ENCODE measurements at places on chromosomes 13 and 19. TPM values are rescaled to one million over a fixed set of nuclear protein-coding genes. Genes with fewer than 3 reads are reported as not detected.
A peak's percentile ranks its signal among the peaks of the same experiment; 100 is the strongest.

GRCh38 chr13:32092496-32092895 is 60.9 kb downstream of the FRY start:
- no peak for DNase-seq

GRCh38 chr19:39507715-39508364 is 7.1 kb upstream of the SELENOV start:
- no peak for DNase-seq

GRCh38 chr19:40277356-40278059 is 7.6 kb downstream of the AKT2 start:
- no peak for DNase-seq

- no peak for DNase-seq
Measured at GRCh38 chr19:46608581-46609345, 7.6 kb downstream of the CALM3 start.

- no peak for DNase-seq
Measured at GRCh38 chr19:4635754-4636116, 3.6 kb upstream of the TNFAIP8L1 start.

GRCh38 chr19:33399745-33400681 is 26.5 kb downstream of the CEBPG start:
- no peak for DNase-seq

GRCh38 chr13:39073983-39074382 is 35.7 kb downstream of the NHLRC3 start:
- DNase-seq: peak; percentile 33

GRCh38 chr19:35164418-35164817 is 9.9 kb downstream of the FXYD5 start:
- DNase-seq: no peak

DNA sequence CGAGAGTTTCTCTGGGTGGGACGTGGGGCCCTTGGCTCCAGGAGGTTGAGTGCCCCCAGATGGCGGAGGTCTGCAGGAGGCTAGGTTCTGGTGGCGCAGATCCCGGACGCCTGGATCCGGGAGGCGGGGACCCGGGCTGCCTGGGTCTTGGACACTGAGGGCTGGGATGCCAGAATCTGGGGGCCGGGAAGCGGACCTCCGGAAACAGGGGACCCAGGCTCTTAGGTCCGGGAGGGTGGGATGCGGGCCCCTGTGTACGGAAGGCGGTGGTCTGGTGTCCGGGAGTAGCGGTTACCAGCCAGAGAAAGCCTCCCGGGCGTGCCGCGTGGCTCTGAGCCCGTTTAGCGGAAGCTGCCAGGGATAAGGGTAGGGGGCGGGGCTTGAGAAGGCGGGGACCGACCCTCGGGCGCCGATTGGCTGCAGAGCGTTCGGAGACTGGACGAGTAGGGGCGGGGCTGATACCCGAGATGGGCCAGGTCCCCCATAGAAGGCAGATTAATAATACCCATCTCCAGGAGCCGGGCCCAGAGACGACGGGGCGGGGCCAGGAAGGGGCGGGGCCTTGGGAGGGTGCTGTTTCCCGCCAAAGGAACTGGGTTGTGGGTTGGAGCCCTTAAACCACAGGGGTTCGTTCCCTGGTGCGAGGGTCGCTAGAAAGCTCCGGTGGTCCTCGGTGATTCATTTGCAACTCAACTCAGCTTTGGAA is at the start of gene SLC1A5:
SLC1A5 (minus strand) TSS at position 333 of the 706 bp plus-strand sequence. CDS start 629 bp downstream, outside the sequence.
- peak; percentile 100 for DNase-seq

DNA sequence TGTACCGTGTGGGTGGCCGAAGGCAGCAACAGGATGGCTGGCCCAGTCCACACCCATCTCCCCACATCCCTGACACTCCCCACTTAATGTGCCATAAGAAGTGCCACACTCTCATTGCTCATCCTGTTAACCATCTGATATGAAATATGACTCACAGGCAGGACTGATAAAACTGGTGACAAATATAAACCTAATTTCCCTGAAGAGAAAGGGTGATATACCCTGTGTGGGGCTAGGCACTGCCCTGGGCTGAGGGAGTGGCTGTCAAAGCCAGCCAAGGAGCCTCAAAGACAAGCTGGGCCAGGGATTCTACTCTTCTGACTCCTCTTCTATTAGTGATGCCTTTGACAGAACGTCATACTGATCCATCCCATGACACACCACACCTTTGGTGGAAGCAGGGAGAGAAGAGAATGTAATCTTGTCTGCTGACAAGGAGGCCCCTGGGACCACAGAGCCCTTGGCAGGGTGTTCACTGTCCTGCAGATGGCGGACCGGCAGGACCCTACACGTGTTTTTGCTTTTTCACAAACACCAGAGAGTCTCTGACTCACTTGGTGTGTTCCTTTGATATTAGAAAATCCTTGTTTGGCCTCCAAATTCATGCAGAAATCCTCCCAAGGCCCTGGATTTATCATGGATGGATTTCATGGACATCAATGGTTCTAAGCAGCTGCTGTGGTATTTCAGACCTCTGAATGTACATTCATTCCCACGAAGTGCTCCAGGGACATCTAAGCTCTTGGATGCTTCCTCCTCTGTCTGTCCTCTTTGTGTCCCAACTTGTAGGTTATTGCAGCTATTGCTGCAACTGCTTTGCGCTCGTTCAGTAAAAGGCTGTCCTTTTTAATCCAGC is 98.0 kb upstream of the WASF3 start:
- DNase-seq: no peak

- DNase-seq: no peak
Measured at GRCh38 chr13:50073340-50073739, 58.1 kb downstream of the KCNRG start.

GRCh38 chr19:1110809-1111640 is 7.2 kb downstream of the GPX4 start:
- no peak for DNase-seq

GRCh38 chr13:55013051-55013450 is 1984.4 kb downstream of the OLFM4 start:
- no peak for DNase-seq

DNA sequence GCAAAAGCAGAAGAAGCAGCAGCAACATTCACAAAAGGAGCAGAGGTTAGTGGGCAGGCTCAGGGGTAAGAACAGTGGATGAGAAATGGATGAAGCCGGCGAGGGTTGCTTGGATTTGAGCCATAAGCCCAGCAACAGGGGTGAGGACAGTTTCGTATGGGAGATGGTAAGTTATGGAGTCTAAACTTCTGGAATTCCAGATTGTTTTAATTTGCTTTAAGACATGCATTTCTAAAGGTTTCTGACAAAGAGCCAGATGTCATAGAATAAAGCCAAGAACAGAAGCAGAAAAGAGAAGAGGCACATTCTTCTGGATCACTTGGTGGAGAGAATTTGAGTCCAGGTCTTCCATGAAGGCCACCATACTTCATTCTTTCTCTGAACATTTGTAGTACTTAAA is 76.6 kb downstream of the TNFSF11 start:
- no peak for DNase-seq

GRCh38 chr13:75738841-75739240 is 102.7 kb downstream of the LMO7 start:
- no peak for DNase-seq

GRCh38 chr13:44974056-44974793 is 15.0 kb downstream of the NUFIP1 start:
- DNase-seq: no peak

- DNase-seq: peak; percentile 65
Measured at GRCh38 chr19:55454787-55455243, 6.6 kb downstream of the ISOC2 start.

- DNase-seq: no peak
Measured at GRCh38 chr13:99389520-99390304, 82.5 kb upstream of the GPR183 start.

DNA sequence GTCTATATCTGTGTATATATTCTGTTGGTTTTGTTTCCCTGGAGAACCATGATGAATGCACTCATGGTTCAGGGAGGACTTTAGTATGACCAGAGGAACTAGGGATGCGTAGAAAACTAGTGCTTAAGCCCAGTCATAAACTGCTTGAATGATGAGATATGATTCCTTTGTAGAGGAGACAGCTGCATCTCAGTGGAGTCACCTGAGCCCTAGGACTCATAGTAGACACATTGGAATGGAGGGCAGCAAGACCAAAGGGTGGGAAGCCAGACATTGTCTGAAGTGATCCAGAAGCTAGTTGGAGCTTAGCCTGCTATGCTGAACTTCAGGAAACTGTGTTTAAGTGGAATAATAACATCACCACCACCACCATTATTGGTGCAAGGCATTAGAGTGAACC is 89.5 kb upstream of the SPATA13 start:
- DNase-seq: no peak

GRCh38 chr19:6744381-6745301 is 5.2 kb downstream of the TRIP10 start:
- peak; percentile 80 for DNase-seq

DNA sequence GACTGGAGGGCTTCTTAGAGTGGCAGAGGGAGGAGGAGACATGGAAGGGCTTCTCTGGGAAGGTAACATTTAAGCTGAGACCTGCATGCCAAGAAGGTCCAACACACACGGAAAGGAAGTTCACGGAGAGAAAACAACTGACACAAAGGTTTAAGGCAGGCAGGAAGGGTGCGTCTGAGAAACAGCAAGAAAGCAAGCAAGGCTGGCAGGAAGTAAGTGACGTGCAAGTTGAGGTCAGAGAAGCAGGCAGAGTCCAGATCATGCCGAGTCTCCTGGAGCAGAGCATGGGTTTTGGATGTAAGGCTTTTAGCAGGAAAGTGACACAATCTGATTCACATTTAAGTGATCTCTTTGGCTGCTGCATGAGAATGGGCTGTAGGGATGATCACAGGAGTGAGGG is 60.5 kb downstream of the ATP7B start:
- no peak for DNase-seq

DNA sequence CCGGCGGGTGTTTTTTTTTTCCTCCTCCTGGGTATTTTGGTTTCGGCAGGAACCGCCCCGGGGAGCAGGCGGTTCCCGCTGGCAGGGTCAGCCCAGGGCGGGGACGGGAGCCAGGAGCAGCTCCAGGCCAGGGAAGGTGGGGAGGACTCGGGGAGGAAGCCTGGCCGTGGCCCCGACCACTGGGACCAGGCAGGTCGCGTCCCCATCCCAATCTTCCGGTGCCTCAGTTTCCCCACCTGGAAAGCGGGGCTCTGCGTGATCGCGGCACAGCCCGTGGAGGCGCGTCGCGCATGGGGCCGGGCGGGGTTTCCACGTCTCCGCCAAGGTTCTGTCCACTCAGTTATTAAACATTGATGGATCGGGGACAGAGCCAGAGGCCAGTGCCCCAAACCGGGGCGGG is 34.8 kb downstream of the IL12RB1 start:
- no peak for DNase-seq

DNA sequence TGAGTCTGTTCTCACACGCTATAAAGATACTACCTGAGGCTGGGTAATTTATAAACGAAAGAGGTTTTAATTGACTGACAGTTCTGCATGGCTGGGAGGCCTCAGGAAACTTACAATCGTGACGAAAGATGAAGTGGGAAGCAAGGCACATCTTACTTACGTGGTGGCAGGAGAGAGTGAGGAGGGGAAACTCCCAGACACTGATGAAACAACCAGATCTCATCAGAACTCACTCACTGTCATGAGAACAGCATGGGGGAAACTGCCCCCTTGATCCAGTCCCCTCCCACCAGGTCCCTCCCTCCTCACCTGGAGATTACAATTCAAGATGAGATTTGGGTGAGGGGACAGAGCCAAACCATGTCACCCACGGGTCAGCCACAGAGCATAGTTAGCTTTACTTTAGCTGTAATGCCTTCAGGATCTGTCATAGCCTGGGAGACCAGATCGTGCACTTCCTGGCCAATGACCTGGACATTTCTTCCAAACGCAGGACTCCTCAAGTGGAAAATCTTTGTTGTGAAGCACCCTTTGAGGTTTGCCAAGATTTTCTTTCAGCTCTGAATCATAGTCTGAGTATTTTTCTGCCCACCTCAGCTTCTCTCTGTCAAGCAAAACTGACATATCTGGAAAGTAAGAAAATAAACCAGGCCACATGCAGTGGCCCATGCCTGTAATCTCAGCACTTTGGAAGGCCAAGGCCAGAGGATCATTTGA is 25.2 kb upstream of the HIF3A start:
- DNase-seq: no peak

DNA sequence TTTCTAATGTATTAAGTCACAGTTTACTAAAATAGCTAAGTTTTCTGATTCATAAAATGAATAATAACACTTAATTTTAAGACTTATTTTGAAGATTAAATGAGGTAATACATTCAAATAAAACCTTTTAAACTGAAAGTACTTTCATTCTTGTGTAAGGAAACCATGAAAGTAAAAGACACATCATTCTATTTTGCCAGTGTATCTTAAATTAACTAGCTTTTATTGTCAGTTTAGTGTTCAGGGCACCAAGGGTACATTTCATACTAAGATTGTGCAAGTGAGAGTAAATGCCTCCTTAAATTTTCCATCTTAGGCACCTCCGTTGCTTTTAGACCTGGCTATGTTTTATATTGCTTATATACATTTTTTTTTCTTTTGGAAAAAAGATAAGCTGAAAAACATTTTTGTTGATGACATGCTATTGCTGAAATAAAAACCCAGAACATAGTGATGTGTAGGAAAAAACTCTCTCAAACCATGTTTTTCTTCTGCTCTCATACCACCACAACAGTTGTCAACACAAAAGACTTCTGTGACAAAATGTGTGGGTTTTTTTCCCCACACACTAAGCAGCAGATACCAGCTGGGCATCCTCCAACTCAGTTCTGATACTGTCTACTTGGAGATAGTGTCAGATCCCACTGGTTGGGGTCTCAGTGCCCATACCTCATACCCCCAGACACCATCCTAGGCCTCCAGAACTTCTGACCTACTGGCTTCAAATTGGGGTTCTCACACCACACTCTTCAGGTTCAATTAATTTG is 30.7 kb upstream of the LPAR6 start:
- DNase-seq: no peak

DNA sequence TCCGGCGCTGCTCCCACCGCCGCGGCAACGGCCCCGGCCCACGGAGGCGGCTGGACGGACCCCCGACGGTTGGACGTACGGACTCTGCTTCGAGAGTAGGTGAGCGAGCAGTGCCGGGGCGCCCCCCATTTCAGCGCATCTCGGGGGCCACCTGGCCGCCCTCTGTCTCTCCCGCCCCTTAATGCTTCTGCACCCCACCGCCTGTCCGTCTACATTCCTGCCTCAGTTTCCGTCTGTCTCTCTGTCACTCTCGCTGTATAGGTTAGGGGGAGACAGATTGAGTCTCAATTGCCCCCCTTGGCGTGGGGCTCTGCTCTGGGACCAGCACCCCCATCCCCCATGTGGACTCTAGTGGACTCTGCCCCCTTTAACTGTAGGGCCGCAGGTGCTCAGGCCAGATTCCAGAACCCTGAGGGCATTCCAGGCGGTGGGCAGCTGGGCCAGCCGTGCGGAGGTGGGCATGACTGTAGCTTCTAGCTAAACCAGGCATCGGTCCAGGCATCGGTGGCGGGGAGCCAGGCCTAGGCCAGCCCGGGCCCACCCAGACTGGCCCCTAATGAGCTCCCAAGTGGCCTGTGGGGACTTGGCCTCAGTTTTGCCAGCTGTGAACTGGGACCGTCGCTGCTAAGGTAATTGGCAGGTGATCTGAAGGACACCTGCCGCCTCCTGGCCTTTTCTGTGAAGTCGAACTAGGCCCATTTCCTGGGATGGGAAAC is 373 bp downstream of the TNFAIP8L1 start:
- DNase-seq: no peak

GRCh38 chr19:17327654-17328516 is 6.8 kb downstream of the ANO8 start:
- peak; percentile 89 for DNase-seq

The SSC5D gene
- not detected for total RNA-seq

The CLEC17A gene
- not detected for total RNA-seq

The TMPRSS9 gene
- 0.31 TPM for total RNA-seq

The WDR88 gene
- total RNA-seq: not detected

The SPRED3 gene
- 0.13 TPM for total RNA-seq

The HSPBP1 gene
- 177 TPM for total RNA-seq

The BCL2L12 gene
- total RNA-seq: 100 TPM

The SELENOV gene
- not detected for total RNA-seq

The NBEA gene
- not detected for total RNA-seq

The CACNG6 gene
- 2.3 TPM for total RNA-seq

The ZNF226 gene
- 18.4 TPM for total RNA-seq

The POU4F1 gene
- not detected for total RNA-seq

Data from HT-29 (cell line).